Muscle of leg (tissue), 16 donors: ENCODE measurements at places on chromosomes 7 and 10. TPM values are rescaled to one million over a fixed set of nuclear protein-coding genes. Genes with fewer than 3 reads are reported as not detected.

Gene CCNY
- 48.0 TPM for total RNA-seq

Gene UCMA
- 2.6 TPM for total RNA-seq

Gene AGBL3
- total RNA-seq, result 2.2 TPM

Gene AKR1C8
- 0.09 TPM for total RNA-seq

Gene LRIT1
- not detected for total RNA-seq

Gene C10orf62
- total RNA-seq, result not detected

Gene TMEM254
- 10.1 TPM for total RNA-seq

Gene DOCK4
- total RNA-seq, result 14.0 TPM

Gene HOXA11
- total RNA-seq, result 4.7 TPM
